ENCODE measurements at places on chromosomes 13 and 19.

GRCh38 chr19:43901395-43902390, 33.4 kb downstream of the ZNF45 start:
- peak; percentile 76 for DNase-seq

GRCh38 chr19:46616631-46617322, 8.1 kb downstream of the PTGIR start:
- no peak for DNase-seq

DNA sequence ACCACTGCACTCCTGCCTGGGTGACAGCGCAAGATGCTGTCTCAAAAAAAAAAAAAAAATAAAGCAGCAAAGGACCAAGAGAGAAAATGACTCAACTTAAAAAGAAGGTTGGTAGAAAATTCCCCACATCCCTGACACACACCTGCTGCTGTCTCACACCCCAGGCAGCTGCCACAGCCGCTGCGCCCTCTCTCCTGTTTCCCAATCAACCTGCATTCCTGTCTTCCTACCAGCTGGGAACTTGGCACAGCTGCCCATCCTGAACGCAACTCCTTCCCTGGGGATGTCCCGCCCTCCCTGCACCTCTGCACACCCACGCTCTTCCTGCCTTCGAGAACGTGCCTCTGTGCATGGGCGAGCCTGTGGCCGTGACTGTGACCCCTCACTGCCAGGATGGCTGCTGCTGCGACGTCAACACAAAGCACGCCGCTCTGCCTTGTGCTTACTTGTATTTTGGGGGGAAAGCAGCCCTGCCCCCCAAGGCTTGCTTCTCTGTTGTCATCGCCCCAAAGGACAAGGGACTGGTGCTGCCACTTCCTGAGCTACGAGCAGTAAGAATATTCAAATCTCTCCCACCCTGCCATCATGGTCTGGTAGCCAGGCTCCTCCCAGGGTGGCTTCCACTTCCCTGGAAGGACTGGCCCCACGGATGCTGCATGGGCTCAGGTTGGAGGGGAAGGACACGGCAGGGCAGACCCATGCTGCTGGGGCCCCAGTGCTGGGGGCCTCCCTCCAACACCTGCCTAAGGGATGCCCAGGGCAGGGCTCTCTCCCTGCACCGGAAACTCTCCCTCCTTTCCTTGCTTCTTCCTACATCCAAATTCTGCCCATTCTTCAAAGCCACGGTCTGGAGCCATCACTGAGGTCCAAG, 20.7 kb downstream of the SH3GL1 start:
- peak; percentile 57 for DNase-seq

DNA sequence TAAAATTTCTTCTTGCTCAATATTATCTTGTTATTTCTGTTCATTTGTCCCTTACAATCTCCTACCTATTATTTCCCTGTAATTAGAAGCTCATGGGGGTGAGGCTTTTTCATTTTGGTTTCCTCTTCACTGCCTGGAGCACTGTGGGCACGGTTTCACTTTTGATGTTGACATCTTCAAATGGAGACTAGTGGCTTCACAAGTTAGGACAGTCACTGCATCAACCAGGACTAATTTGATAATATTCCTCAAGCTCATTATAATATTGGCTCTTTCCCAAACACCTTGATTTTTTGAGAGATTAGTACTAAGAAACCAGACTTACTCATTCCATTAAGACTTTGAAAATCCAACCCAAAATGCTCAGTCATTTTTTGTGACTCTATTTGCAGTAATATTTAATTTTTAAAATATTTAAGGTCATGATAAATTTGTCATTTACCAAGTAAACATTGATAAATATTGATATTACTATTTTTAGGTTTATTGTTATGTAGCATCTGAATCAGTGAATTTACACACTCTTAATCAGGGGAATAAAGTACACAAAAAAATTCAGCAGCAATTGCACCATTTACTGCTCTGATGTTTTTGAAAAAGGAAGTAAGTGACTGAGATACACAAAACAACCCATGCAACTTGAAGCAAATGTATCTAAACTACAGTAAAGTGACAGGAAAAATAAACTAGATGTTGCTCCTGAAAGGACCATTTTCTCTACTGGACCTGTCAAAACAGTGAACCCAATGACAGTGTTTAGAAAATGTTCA, 28.8 kb upstream of the RCBTB2 start:
- peak; percentile 24 for DNase-seq

- DNase-seq, result no peak
Measured at GRCh38 chr19:21593934-21594820, 88.8 kb downstream of the ZNF429 start.

DNA sequence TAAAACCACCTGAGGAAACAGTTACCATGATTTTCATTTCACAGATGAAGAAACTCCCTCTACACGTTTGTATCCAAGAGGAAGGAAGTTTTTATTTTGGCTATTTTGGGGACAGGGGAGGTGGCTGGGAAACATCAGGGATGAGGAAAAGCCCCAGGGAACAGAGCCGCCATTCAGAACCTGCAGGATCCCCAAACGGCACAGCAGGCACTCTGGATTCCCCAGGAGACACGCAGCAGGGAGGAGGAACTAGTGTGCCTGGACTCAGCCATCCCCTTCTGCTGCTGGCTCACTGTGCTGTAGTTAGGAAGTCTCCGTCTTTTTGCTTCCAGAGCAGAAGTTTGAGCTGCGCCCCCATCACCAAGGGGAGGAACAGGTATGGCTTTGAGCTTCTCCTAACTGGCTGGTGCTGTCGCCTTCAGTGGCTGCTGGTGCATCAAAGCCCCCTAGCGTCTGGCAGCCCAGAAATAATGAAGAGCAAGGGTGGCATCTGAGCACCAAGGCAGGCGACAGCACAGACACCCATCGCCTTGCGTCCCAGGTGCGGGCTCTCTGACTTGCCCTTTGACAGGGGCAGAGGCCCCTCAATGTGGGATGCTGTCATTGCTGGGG, 4.2 kb downstream of the NAPA start:
- DNase-seq, result no peak

DNA sequence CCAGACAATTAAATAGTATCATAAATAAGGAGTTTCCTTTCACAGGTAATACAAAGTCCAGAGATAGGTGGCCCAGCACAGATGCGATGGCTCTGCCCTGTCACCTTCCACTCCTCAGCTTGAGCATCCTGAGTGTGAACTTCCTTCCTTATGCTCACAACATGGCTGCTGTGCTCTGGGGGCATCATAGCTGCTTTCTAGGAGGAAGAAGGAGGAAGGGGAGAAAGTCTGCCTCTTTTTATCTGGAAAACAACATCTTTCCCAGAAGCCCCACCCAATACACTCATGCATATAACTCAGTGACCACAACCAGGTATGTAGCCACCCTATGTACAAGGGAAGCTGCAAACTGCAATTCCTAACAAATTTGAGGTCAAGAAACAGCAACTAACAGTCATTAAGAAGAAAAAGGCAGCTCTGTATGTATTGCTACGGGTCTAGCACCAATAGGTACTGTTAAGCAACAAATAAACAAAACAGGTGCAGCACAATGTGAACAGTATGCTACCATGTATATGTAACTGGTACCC, 201.2 kb upstream of the UBL3 start:
- no peak for DNase-seq

DNA sequence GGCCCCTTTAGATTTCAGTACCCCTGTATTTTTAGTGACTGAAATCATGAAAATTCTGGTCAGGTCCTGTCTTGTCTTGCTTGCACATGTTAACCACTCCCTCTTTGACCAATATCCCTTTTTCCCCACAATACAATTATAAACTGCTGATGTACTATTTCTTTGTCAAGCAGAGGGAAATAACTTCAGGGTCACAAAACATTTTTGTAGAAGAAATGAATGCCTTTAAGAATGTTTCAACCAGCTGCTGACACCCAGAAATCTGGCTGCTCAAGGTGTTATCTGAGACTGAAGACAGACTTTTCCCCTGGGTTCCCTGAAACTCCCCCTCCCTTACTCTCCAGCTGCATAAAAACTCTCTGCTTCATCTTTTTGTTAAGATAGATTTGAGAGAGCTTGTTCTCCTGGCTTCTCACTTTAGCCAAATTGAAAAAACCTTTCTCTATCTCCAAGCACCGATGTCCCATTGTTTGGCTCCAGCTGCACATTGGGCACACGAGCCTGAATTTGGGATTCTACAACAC, 18.4 kb upstream of the ACOD1 start:
- DNase-seq, result no peak

DNA sequence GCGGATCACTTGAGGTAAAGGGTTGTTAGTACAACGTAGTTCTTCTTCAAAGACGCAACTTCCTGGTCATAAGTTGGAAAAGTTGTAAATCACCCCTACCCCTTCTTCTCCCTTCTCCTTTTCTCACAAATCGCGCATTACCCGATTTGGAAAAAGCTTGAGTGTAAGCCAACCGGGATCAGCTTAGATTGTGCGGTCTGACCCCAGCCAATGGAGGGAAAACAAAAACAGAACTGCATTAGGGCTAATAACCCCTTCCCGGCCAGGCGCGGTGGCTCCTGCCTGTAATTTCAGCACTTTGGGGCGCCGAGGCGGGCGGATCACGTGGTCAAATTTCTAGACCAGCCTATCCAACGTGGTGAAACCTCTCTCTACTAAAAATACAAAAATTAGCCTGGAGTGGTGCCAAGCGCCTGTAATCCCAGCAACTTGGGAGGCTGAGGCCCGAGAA, 806 bp downstream of the ZNF90 start:
- DNase-seq, result no peak

- DNase-seq, result peak; percentile 42
Measured at GRCh38 chr19:17339088-17339741, 1.9 kb downstream of the GTPBP3 start.

- DNase-seq, result peak; percentile 49
Measured at GRCh38 chr19:15260939-15261338, 28.7 kb upstream of the EPHX3 start.

GRCh38 chr19:3361384-3362216, 4.8 kb upstream of the NFIC start:
- no peak for DNase-seq

DNA sequence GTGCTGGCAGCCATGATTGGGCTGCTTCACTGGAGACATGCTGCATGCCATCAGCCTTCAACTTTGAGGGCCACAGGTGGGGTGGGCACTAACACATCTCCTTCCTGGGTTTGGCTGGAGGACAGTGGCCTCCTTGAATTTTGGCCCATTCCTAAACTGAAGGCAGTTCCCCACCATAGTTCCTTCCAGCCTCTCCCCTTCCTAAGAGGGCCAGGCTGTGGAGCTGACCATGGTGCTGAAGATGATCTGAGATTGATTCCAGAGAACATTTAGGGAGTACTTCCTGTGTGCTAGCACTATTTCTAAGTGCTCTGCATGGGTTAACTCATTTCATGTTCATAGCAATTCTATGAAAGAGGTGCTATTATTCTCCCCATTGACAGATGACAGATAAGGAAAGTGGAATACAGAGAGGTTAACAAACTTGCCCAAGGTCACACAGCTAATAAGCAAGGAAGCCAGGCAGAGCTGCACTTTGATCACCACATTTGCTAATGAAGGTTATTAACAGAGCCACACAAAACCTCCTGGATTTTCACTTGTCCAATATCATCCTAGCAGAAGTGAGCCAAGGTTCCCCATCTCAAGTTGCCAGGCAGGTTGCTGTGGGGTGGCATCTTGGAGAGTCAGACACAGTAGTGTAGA, 175.3 kb downstream of the ZIC5 start:
- peak; percentile 83 for DNase-seq

DNA sequence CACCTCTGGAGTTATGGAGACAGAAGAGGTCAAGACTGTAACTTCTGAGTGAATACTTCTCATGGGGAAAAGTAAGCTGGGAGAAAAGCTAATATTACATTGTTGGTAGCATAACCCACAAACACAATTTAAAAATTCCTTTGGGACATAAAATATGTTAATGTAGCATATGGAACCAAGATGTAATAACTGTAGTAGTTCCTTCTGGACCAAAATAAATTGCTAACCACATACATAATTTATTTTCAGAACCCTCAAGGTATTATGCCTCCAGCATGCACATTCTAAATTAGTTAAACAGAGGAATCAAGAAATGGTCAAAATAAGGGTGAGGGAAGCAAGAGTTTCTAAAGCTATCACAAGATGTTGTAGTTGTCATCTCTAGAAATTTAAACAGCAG, 4.8 kb upstream of the RNF17 start:
- DNase-seq, result no peak

DNA sequence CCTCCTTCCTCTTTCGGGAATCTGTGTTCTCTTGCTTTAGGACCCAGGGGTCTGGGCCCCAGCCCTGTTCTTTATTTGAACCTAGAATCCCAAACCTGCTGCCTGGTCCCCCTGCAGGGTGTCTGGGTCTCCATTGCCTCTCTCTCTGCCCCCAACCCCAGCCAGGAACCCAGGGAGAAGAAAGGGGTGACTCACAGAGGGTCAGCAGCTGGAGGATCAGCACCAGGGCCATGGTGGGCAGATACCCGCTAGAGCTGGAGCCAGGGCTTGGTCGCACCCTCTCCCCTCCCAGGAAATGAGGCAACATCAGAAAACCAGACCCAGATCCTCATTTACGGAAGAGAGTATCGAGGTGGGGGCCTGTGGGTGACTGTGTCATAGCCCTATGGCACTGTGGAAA, at the start of gene OSCAR:
Gene OSCAR, minus strand, starts transcription at position 243 of the 400 bp plus-strand sequence. Its CDS starts 11 bp downstream, at position 232.
- no peak for DNase-seq

DNA sequence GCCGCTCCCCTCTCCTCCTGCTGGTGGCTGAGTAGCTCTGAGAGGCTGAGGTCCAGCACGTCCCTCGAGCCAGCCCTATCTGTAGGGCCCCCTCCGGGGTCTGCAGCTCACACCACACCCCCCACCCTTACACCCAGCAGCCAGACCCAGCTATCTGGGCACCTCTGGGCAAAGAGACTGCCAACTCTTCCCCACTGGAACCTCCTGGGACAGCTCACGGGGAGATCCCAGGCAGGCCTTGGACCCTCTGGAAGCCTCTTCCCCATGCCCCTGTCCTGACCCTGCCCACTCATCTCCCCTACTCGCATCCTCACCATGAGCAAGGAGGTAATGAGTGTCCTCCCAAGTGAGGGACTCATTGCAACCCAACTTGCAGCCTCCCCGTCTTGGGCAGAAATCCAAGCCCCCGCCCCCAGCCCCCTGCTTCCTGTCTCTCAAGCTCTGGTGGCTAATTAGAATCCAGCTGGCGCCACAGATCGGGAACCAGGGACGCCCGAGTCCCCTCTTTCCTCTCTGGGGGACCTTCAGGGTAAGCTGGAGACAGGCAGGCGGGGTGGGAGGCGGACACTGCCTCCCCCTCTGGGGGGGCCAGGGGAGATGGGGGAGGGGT, 22.1 kb downstream of the ADGRL1 start:
- DNase-seq, result peak; percentile 84

GRCh38 chr13:48000559-48001113, 437 bp downstream of the SUCLA2 start:
- no peak for DNase-seq

GRCh38 chr13:114249077-114249476, 14.4 kb downstream of the CDC16 start:
- DNase-seq, result no peak

DNA sequence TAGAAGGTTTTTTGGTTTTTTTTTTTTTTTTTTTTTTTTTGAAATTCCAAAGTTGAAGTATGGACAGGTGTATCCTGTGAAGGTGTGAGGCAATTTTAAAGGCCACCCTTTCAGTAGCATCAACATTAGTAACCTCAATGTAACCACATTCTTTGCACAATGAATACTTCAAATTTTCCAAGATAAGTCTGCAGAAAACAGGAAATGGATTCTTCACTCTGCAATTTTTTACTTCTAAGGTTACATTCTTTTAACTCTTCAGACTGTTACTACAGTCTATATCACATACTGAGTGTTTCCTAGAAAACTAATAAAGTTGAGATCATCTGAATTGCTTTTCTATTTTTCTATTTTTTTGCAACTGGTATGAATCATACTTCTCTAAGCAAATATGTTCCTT, 569.0 kb upstream of the GPC6 start:
- DNase-seq, result no peak
